ENCODE measurements at places on chromosomes 5 and 9.

DNA sequence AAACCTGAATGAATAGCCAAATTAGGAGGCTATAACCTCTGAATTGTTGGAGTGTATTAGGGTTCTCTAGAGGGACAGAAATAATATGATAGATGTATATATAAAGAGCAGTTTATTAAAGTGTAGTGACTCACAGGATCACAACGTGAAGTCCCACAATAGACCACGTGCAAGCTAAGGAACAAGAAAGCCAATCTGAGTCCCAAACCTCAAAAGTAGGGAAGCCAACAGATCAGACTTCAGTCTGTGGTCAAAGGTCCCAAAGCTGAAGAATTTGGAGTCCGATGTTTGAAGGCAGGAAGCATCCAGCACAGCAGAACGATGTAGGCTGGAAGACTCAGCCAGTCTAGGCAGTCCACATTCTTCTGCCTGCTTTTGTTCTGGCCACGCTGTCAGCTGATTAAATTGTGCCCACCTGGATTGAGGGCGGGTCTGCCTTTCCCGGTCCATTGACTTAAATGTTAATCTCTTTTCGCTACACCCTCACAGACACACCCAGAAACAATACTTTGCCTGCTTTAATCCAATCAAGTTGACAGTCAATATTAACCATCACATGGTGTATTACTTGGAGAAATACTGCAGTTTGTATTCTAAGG is 550.6 kb downstream of the CDH10 start:
- no peak for DNase-seq

- DNase-seq = no peak
These were observed 202.9 kb upstream of the WWC1 start for GRCh38 chr5:168088410-168089173.

DNA sequence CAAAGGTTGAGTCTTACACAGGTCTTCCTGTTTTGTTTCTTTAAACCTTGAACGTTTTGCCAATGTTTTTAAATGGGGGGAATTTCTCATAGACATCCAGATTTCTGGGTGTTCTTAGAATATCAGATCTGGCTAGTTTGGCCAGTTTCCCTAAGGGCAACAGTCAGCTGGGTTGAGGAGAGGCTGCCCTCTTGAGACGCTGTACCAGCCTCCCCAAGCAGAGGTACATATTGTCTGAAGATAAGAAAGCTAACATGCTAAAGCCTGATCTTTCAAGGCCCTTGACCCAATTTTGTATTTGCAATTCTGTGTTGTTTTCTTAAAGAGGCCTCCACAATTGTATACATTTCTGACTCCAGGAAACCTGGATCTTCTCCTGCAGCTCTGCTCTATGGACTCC is 21.9 kb upstream of the SH3GL2 start:
- DNase-seq = no peak

- DNase-seq = no peak
These were observed 316.4 kb upstream of the TUSC1 start for GRCh38 chr9:25994605-25995004.

GRCh38 chr9:23606107-23606506 is 219.9 kb downstream of the ELAVL2 start:
- DNase-seq = no peak

GRCh38 chr9:33125871-33126823 is 41.0 kb downstream of the B4GALT1 start:
- DNase-seq = no peak

GRCh38 chr9:130579738-130580463 is 524 bp downstream of the FUBP3 start:
- DNase-seq = no peak

GRCh38 chr5:154486427-154486866 is 8.4 kb upstream of the HAND1 start:
- DNase-seq = no peak

DNA sequence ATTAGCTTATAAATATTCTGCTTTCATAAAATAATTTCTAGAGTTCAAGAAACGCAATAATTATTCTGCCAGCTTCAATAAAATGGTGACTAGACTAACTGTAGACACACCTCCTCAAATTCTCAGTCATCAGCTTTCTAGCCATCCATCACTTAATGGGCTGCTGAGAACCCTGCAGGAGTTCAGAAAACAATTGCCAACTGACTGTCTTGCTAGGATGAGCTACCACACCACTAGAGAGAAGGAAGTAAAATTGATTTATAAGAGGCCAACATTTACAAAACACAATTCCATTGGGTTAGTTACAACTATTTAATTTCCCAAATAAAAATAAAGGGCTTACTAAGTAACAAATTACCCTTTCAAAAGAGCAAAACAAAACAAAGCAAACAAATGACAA is 126.5 kb upstream of the PAPPA start:
- DNase-seq = no peak

- DNase-seq = no peak
These were observed 313.5 kb upstream of the PDE4D start for GRCh38 chr5:60207040-60207439.

DNA sequence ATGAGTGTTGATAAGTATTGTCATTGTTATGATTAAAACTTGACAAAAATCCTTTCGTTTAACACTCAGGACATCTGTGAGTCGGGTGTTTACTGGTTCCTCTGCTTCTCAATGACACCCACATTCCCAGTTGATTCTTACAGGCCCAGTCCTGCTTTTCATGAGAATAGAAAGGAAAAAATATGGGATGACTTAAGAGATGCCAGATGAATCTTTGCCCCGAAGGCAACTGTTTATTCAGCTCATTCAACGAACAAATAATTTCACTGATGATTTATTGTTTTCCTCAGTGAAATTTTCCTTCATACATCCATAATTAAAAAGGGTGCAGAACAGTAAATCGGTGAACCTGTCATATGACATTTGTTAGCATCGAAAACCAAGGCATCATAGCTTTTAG is 452.4 kb upstream of the WWC1 start:
- no peak for DNase-seq

- no peak for DNase-seq
These were observed 28.7 kb downstream of the NEK6 start for GRCh38 chr9:124286292-124286931.

- no peak for DNase-seq
These were observed 103.3 kb upstream of the BOD1 start for GRCh38 chr5:173719731-173720082.

GRCh38 chr9:89311346-89312221 is 589 bp downstream of the CKS2 start:
- no peak for DNase-seq

GRCh38 chr5:174300118-174300940 is 254.8 kb downstream of the NSG2 start:
- no peak for DNase-seq

DNA sequence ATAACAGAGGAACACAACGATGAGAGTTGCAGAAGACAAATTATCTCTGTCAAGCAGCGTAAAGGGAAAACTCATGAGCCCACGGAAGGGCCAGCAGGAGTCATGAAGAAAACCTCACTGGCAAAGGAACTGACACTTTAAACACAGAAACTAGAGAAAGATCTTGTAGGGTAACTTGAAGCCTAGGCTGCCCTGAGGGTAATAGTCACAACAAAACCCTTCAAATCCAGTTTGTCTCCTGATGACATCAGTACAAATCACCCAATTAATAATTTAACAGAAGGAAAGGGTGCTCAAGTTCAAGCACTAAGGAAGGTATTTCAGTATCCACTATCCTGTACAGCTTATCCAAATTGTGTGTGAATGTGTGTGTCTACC is 549.1 kb downstream of the MTRR start:
- DNase-seq = no peak

DNA sequence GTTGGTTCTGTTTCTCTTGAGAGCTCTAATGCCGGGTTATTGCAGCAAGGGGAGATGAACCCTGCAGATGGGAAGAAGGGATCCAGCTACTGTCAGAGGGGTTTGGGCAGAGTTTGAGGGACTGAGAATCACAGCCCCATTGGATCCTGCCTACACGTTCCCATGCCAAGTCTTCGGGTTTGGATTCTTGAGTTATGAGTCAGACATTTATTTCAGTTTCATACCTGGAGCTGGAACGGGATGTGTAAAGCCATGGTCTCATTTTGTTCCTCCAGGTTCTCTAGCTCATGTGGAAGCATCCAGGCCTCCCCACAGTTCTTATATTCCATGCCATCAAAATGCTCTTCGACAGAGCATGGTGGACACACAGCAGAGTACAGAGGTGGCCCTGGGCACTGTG is 275.4 kb upstream of the IRX4 start:
- no peak for DNase-seq

DNA sequence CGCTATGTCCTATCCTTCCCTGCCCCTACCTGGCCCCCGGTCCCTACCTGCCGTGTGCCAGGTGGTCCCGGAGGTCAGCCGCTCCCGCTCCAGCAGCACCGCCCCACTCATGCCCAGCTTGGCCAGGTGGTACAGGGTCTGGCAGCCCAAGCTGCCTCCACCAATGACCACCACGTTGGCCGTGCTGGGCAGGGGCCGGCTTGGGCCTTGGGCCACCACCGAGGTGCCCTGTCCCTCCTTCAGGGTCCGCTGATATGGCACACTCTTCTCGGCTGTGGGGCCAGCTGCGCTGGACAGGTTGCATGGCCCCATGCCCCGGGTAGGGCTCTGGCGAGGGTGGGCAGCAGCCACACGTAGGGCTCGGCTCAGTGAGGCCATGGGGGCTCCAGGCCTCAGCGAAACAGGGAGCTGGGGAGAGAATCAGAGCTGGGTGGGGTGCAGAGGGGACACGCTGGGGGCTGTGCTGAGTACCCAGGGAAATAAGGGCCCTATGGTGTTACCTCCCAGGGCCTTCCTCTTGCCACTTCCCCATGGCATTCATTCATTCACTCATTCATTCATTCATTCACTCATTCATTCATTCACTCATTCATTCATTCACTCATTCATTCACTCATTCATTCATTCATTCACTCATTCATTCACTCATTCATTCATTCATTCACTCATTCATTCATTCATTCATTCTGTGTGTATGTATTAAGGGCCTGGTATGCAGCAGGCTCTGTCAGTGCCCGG is 4.2 kb downstream of the SARDH start:
- no peak for DNase-seq

Data from activated naive CD4-positive, alpha-beta T cell (primary cell).